T-helper 17 cell (primary cell): ENCODE measurements at places on chromosomes 5 and 9. TPM values are rescaled to one million over a fixed set of nuclear protein-coding genes. Genes with fewer than 3 reads are reported as not detected.

DNA sequence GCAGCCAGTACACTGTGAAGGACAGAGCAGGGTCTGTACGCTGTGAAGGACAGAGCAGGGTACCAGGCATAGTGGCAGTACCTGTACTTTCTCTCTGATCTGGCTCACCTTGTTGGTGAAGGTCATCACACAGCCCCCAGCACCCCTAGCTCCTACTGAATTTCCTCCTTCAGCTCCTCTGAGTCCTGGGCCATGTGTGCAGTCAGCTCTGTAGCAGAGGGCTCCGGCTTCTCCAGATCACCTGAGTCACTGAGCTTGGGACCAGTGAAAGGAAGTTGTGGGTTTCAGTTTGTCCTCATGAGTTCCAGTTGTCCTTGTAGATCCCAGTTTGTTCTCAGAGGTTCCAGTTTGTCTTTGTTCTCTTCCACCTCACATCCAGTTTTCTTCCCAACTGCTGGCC is 5.5 kb downstream of the NUDT2 start:
- H3K36me3 ChIP-seq: no peaks in the 10 kb centered on the region
- no peaks in the 10 kb centered on the region for H3K27me3 ChIP-seq
- H3K27ac ChIP-seq: no peak overlapping the region
- no peak overlapping the region for H3K4me3 ChIP-seq
- DNase-seq: no peak

- no peak overlapping the region for H3K4me3 ChIP-seq
- no peaks in the 10 kb centered on the region for H3K27me3 ChIP-seq
- no peak overlapping the region for H3K27ac ChIP-seq
- no peaks in the 10 kb centered on the region for H3K4me1 ChIP-seq
These were observed 458.4 kb downstream of the KDM4C start for GRCh38 chr9:7216004-7216841.

- peak overlapping the region; percentile 88 for H3K4me3 ChIP-seq
- no peak for DNase-seq
- H3K27ac ChIP-seq: peak overlapping the region; percentile 80
- no peaks in the 10 kb centered on the region for H3K36me3 ChIP-seq
- peaks cover 18% of the 10 kb centered on the region for H3K4me1 ChIP-seq
These were observed 1.7 kb upstream of the TENT4A start for GRCh38 chr5:6711409-6712141.

- H3K27ac ChIP-seq: no peak overlapping the region
- peaks cover 12% of the 10 kb centered on the region for H3K4me1 ChIP-seq
These were observed 22.1 kb upstream of the FAM13B start for GRCh38 chr5:138054847-138055558.

- H3K36me3 ChIP-seq: peaks cover 4% of the 10 kb centered on the region
- H3K4me3 ChIP-seq: no peak overlapping the region
- peaks cover 97% of the 10 kb centered on the region for H3K27me3 ChIP-seq
- DNase-seq: no peak
- no peak overlapping the region for H3K27ac ChIP-seq
- H3K4me1 ChIP-seq: peaks cover 2% of the 10 kb centered on the region
These were observed 162.0 kb upstream of the S1PR3 start for GRCh38 chr9:88829276-88829675.

DNA sequence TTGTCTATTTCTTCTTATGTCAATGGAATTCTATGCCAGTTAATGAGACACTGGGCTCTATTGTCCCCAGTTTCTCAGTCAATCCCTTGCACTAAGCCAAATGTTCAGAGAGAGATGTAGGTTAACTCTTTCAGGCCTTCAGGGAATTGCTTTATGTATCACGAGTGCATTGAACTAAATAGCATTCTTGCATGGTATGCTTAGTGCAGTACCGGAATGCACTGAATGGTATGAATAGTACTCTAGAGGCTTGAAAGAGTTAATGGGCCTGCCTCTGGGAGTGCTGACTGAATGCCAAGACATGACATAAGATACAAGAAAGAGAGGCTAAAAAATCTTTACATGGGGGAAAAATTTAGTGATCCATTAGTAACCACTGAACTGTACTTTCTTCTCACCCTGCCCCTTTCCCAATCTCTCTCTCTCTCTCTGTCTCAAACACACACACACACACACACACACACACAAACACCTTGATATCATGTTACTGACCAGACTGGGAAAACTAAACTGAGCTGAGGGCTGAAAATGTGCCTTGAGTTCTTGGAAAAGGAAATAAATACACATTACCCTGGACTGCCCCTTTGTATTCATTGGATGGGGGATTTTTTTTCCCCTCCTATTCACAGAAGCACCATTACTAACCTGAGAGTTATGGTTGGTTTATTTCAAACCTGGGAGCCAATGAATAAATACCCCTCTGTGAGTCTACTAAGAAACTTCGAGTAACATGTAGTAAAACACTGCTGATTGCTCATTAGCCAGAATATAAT is 35.4 kb upstream of the TMC1 start:
- no peaks in the 10 kb centered on the region for H3K27me3 ChIP-seq
- H3K4me1 ChIP-seq: peaks cover 4% of the 10 kb centered on the region
- no peak for DNase-seq
- H3K27ac ChIP-seq: no peak overlapping the region

GRCh38 chr5:109951758-109952157 is 262.0 kb downstream of the MAN2A1 start:
- no peak overlapping the region for H3K27ac ChIP-seq
- peaks cover 3% of the 10 kb centered on the region for H3K27me3 ChIP-seq
- DNase-seq: no peak
- H3K4me1 ChIP-seq: no peaks in the 10 kb centered on the region
- H3K4me3 ChIP-seq: no peak overlapping the region

DNA sequence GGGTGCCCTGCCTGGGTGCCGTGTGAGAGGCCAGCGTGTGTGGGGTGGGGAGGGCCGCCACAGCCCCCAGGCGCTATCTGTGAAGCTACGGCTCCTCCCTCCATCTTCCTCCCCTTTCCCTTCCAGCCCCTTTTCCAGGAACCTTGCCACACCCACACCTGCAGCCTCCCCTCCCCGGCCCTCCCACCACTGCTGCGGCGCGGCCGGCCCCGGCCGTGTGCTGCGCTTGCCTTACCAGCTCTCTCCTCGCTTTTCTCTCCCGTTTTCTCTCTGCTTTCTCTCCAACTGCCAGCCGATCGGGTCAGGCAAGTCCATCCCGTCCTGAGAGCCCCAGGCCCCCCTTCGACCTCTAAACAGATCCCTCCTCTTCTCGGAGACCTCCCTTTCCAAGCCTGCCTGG is 21.4 kb downstream of the GOLGA2 start:
- no peak overlapping the region for H3K4me3 ChIP-seq
- H3K27ac ChIP-seq: no peak overlapping the region
- H3K27me3 ChIP-seq: peaks cover 7% of the 10 kb centered on the region
- DNase-seq: no peak
- H3K36me3 ChIP-seq: peaks cover 4% of the 10 kb centered on the region

GRCh38 chr9:22131817-22132216 is 122.7 kb upstream of the CDKN2B start:
- peaks cover 24% of the 10 kb centered on the region for H3K27me3 ChIP-seq
- peaks cover 4% of the 10 kb centered on the region for H3K36me3 ChIP-seq
- no peak overlapping the region for H3K4me3 ChIP-seq
- no peak overlapping the region for H3K27ac ChIP-seq
- no peaks in the 10 kb centered on the region for H3K4me1 ChIP-seq
- no peak for DNase-seq

- DNase-seq: no peak
- H3K4me3 ChIP-seq: no peak overlapping the region
- H3K27ac ChIP-seq: no peak overlapping the region
These were observed 88.7 kb upstream of the ELL2 start for GRCh38 chr5:96050273-96050880.

- DNase-seq: no peak
- peak overlapping the region; percentile 76 for H3K27ac ChIP-seq
- H3K36me3 ChIP-seq: peaks cover 11% of the 10 kb centered on the region
- no peak overlapping the region for H3K4me3 ChIP-seq
These were observed 94.2 kb downstream of the TLE4 start for GRCh38 chr9:79665931-79666330.

DNA sequence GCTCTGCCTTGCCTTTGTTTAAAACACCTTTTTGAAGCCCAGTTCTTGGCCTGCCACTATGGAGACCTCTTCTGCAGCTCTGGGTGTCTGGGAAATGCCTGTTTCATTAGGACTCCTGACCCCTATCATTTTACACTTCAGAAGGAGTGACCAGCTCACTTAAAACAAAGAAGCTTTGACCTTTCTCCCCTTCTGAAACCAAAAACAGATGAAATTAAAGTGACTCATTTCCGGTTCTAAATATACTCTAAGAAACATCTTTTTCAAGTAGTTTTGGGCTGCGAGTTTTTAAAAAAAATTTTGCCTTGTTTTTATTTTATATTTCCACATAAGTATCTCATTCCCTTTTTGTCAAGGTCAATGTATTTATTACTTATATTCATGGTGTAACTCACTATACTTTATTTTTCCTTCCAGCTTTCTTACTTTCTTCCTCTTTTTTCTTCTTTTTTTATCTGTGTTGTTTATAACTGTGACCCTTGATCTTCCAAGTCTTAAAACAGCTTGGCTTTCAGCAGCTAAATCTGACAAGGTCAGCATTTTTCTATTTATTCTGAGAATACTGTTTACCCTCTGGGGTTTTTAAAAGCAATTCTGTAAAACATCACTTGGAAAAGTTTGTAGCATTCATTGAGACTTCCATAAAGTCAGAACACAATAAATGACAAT is 672.9 kb downstream of the NR2F1-AS1 start:
- no peak for DNase-seq
- H3K27ac ChIP-seq: no peak overlapping the region
- no peaks in the 10 kb centered on the region for H3K27me3 ChIP-seq
- H3K36me3 ChIP-seq: no peaks in the 10 kb centered on the region
- no peak overlapping the region for H3K4me3 ChIP-seq

GRCh38 chr5:147887026-147887627 is 8.6 kb downstream of the SCGB3A2 start:
- peaks cover 3% of the 10 kb centered on the region for H3K4me1 ChIP-seq
- H3K27ac ChIP-seq: no peak overlapping the region
- H3K27me3 ChIP-seq: peaks cover 27% of the 10 kb centered on the region
- H3K4me3 ChIP-seq: no peak overlapping the region
- no peaks in the 10 kb centered on the region for H3K36me3 ChIP-seq
- DNase-seq: no peak

- H3K4me1 ChIP-seq: no peaks in the 10 kb centered on the region
- no peaks in the 10 kb centered on the region for H3K36me3 ChIP-seq
- DNase-seq: no peak
These were observed 982.5 kb downstream of the TLE4 start for GRCh38 chr9:80554301-80554700.

DNA sequence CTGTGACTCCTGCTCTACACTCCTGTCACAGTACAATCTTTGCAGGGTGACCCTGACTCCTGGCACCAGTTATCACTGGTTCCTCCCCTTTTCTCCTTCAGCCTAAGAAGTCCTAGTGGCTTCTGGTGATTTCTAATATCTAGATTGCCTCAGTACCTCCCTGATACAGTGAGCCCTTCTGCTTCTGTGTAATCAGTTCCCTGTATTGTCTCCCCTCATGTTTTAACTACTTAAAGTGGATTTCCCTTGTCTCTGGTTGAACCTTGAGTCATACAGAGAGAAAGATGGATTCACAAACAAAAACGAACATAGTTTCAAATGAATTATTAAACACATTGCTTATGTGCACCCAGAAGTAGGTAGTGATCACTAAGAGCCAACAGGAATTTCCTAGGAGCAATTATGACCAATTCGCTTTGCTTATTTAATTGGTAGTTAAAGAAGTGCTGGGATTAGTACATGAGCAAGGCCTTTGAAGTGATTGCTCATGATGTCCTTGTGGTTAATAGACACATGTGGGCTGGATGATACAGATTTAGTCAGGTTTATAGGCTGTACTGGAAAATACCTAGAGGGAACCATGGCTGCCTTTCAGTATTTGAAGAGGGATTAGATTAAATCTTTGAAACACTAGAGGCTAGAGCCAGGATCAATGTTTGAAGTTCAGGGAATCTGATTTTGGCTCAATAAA is 145.8 kb upstream of the MEF2C start:
- no peaks in the 10 kb centered on the region for H3K4me1 ChIP-seq
- no peak for DNase-seq
- H3K27me3 ChIP-seq: no peaks in the 10 kb centered on the region
- H3K4me3 ChIP-seq: no peak overlapping the region
- no peak overlapping the region for H3K27ac ChIP-seq

- no peaks in the 10 kb centered on the region for H3K36me3 ChIP-seq
- no peak overlapping the region for H3K27ac ChIP-seq
- DNase-seq: no peak
- H3K4me3 ChIP-seq: peak overlapping the region; percentile 74
These were observed 875 bp downstream of the TPM2 start for GRCh38 chr9:35688558-35689541.

DNA sequence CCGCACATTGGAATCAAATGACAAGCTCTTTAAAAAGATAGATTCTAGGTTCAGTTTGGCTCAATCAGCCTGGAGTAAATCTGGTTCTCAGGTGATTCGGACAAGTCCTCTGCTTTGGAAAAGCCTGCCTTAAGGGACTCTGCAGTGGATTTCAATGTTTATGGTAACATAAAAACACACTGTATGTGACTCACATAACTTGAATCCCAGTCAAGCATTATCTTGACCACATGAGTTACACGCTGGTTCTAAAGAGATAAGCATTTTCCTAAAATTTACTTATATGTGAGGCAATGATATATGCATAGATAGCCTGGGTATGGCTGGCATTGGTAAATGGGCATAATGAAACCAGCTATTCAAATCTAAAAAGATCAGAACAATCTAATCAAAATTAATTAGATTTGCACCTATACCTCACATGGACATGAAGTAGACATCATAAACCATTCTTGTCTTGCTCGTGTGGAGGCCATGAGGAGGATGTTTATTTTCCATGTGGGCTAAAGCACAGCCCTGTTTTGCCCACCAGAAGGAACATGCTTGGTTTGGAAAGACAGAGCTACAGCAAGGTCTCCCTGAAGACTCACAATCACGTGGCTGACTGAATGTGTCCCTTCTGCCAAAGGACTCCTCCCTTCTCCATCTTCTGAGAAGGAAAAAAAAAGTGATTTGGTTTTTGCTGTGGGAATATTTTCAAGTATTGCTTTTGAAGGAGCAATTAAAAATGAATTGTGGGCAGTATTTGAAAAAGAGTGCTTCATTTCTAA is 351.7 kb downstream of the DIRAS2 start:
- DNase-seq: no peak
- H3K27ac ChIP-seq: no peak overlapping the region
- H3K36me3 ChIP-seq: no peaks in the 10 kb centered on the region
- peaks cover 7% of the 10 kb centered on the region for H3K4me1 ChIP-seq

GRCh38 chr9:214648-215493 is at the start of gene DOCK8:
Gene DOCK8 (plus strand): TSS chr9:214865. CDS start chr9:214977, 112 bp downstream.
- peak within 1 kb of the TSS; percentile 85 for H3K4me3 ChIP-seq
- H3K36me3 ChIP-seq: no peaks in the 10 kb centered on the region
- peak within 1 kb of the TSS; percentile 41 for H3K27ac ChIP-seq
- H3K27me3 ChIP-seq: peaks cover 11% of the 10 kb centered on the region
- peaks cover 9% of the 10 kb centered on the region for H3K4me1 ChIP-seq

The SUSD3 gene
- 47.2 TPM for total RNA-seq

The SLC12A2 gene
- 14.5 TPM for total RNA-seq

The DAPK1 gene
- total RNA-seq: 1.7 TPM

The IL3 gene
- total RNA-seq: not detected

The SURF2 gene
- 16.0 TPM for total RNA-seq

The DBN1 gene
- total RNA-seq: 1.2 TPM

The PALM2AKAP2 gene
- total RNA-seq: not detected

The SPATA31A3 gene
- total RNA-seq: not detected

The SHB gene
- total RNA-seq: 0.65 TPM

The PGGT1B gene
- total RNA-seq: 44.9 TPM

The CCNJL gene
- total RNA-seq: 1.5 TPM
